ENCODE measurements at places on chromosomes 2 and 18. TPM values are rescaled to one million over a fixed set of nuclear protein-coding genes. Genes with fewer than 3 reads are reported as not detected.

The ERBB4 gene
- 5.0 TPM for total RNA-seq

The KCNE4 gene
- total RNA-seq: 0.38 TPM

The FOSL2 gene
- 26.5 TPM for total RNA-seq

The CRYGC gene
- not detected for total RNA-seq

The NETO1 gene
- total RNA-seq: not detected

The PELI1 gene
- 6.0 TPM for total RNA-seq

The EGR4 gene
- not detected for total RNA-seq

The ZNG1B gene
- total RNA-seq: 144 TPM

The ADAM23 gene
- total RNA-seq: 2.4 TPM
